ENCODE measurements at places on chromosomes 3 and 15. TPM values are rescaled to one million over a fixed set of nuclear protein-coding genes. Genes with fewer than 3 reads are reported as not detected.

DNA sequence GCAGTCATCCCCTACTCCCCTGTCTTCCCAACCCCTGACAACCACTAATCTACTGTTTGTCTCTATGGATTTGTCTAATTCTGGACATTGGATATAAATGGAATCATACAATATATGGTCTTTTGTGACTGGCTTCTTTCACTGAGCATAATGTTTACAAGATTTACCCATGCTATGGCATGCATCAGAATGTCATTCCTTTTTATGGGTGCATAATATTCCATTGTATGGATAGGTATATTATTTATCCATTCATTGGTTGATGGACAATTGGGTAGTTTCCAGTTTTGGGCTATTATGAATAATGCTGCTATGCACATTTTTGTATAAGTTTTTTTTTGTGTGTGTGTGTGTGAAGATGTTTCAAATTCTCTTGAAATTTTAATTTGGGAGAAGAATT is 16.6 kb upstream of the TTBK2 start:
- DNase-seq = no peak

- DNase-seq = no peak
These were observed 16.3 kb downstream of the ZBTB38 start for GRCh38 chr3:141384575-141384974.

DNA sequence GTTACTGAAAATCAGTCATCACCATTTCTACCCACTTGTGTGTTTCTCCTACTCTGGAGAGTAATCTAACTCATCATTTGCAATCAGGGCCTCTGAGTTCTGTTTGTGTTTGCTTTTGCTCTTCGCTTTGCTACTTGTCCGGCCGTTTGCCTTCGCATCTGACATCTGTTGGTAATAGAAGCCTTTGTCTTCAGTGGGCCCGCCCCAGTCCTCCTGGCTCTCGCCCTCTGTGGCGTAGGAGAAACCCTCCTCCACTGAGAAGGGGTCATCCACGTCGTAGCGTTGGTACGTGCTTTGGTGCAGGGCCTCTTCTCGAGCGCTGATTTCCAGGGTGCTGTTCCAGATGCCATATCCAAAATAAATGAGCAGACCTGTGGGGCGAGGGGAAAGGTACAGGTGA is 48.3 kb downstream of the CLDN11 start:
- DNase-seq = no peak

The ZNF660 gene
- total RNA-seq = 4.1 TPM

DNA sequence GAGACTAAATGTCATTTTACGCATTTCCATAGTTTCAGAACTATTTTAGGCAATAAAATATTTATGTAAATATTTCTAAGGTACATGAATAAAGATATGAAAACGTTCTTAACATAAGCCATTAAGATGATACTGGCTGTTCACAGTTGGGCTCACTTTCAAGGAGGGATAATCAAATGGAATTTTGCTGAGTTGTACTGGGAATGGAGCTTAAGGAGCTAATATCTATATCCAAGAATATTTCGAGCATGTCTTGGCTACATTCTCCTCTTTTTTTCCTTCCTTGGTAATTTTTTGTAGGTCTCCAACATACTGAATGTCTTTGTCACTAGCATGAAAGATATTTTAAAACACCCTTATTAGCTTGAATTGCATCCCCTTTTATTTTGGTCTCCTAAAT is 383.4 kb downstream of the RAP2B start:
- DNase-seq = no peak

DNA sequence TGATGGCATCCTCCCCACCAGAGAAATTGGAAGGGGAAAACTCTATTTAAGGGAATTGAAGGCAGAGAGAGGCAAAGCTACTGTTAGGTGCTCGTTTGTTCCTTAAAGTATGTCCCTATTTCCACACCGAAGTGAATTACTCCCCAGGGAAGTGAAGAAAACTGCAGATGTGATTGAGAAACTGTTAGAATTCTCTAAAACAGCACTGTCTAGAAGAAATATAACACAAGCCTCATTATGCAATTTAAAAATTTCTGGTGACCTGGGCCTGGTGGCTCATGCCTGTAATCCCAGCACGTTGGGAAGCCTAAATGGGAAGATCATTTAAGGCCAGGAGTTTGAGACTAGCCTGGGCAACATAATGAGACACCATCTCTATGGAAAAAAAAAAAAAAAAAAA is 305.0 kb downstream of the SHQ1 start:
- DNase-seq = no peak

DNA sequence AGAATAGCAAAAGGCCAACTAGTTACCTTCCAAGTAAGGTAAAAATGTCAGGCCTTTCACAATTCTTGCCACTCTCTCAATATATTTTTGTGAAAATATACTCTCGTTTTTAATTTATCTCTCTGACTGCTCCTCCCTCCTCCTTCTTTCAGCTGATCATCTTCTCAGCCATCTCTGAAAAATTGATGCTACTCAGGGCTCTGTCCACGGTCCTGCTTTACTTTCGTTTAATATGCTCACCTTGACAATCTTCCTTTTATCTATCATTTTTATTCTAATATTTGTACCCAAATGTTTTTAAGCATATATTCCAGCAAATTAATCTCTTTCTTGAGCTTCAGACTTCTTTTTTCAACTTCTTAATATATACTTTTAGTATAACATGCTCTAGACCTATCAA is 1362.1 kb downstream of the ROBO1 start:
- DNase-seq = no peak
